ENCODE measurements at places on chromosomes 13 and 19.

DNA sequence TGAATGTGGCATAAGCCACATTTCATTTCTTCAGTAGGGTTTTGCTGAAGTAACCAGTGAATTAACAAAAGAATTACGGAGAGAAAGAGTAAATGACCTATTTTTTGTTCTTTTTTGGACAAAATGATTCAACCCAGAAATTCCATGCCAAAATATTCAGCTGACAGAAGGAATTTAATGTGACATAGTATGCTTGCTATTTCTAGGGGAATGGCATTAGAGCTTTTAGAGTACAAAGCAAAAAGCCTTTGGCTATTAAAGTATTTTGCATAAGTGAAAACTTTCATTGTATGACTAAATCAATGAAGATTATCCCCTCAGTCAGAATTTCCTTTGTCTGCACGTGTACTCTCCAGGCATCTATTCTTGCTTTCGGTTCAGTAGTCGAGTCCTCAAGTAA, 465.3 kb downstream of the COG6 start:
- no peak for DNase-seq

DNA sequence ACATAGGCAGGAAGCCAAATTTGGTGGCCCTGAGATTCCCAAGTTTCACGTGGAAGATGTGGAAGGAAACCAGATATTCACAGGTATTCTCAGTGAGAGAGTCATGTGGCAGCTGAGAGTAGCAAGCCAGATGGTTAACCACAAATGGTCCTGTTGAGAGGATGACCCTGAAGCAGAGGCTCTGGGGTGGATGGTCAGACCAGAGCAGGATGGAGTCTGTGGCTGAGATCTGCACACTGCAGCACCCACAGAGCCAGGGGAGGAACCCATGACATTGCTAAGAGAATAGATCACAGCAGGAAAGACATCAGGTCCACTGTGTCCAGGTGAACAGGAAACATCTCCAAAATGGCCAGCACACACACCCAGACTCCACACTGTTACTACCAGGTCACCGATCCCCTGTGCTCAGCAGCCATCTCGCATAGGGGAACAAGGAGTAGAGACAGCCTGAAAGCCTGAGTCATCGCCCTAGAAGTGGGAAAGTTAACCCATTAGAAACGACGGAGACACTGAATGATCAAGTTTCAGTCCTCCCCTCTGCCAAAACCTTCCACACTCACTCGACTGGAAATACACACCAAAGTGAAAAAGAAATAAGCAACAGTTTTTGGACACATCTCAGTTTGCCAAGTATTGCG, 160.0 kb downstream of the RBM26 start:
- peak; percentile 60 for DNase-seq

DNA sequence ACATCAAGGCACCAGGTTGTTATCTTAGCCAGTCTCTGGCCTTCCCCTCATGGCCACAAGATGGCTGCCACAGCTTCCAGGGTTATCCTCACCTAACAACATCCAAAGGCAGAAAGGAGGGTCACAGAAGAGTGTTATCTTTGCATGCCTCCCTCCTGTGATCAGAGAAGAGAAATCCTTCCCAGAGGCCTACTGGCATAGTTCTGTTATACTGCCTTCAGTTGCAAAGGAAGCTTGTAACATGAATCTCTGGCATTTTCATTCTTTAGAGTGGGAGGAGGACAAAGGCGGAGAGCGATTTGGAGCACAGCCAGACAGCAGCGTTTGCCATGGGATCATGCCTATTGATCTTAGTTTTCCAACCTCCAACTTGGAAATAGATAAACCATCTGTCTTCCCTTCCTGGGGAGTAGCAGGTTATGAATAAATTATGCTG, 135.7 kb downstream of the DNAJC15 start:
- DNase-seq: no peak

- no peak for DNase-seq
These were observed 365 bp downstream of the PPP6R1 start for GRCh38 chr19:55258476-55258827.

DNA sequence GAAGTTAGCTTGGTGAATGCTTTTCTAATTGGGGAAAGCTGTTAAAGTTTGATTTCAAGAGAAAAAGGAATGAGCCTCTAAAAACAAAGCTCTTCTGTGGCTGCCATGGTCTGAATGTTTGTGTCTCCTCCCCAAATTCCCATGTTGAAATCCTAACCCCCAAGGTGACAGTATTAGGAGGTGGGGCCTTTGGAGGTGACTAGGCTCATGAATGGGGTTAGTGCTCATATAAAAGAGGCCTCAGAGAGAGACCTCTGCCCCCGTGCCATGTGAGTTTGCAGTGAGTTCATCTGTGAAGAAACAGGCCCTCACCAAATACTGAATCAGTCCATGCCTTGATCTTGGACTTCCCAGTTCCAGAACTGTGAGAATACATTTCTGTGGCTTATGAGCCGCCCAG, 56.5 kb downstream of the ARHGEF7 start:
- no peak for DNase-seq

GRCh38 chr13:76715075-76715474, 171.1 kb downstream of the KCTD12 start:
- DNase-seq: no peak

DNA sequence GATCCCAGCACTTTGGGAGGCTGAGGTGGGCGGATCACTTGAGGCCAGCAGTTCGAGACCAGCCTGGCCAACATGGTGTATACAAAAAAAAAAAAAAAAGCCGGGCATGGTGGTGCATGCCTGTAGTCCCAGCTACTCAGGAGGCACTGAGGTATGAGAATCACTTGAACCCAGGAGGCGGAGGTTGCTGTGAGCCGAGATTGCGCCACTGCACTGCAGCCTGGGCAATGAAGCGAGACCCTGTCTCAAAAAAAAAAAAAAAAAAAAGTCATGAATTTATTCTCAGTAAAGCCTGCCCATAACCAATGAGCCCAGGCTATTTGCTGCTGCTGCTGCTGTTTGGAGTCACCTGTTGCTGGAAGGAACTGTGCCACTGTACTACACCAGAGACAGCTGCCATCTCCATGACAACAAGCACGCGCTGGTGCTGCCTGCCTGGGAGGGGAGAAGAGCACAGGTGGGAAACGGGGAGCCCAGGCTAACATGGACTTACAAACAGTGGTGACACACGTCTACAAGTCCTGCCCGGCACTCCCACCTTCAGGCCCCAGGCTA, 11.3 kb downstream of the ZFR2 start:
- no peak for DNase-seq

GRCh38 chr13:76928456-76928855, 19.9 kb upstream of the ACOD1 start:
- peak; percentile 56 for DNase-seq

DNA sequence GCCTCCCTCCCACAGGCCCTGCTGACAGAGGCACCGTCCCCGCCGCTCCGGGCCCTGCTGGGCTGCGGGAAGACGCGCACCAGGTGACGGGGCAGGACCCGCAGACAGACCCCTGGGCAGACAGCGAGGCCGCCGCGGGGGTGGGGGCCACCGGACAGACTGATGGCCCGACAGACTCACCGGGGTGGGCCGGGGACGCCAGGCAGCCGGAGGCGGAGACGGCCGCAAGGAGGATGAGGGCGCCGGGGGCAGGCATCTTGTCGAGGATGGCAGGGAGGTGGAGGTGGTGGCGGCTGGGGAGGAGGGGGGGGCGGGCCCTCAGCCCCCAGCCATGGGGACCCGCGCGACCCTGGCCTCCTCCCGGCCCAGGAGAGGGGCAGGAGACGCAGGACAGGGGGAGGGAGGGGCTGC, 309 bp downstream of the LMTK3 start:
- DNase-seq: no peak
